ENCODE measurements at places on chromosomes 7 and 10. TPM values are rescaled to one million over a fixed set of nuclear protein-coding genes. Genes with fewer than 3 reads are reported as not detected.

The CALCR gene
- total RNA-seq, result not detected

The LRRC61 gene
- 23.5 TPM for total RNA-seq

The SPDYE11 gene
- not detected for total RNA-seq

The DPCD gene
- total RNA-seq, result 22.9 TPM

The PPP1R9A gene
- 0.08 TPM for total RNA-seq

The MRLN gene
- not detected for total RNA-seq

The MOGAT3 gene
- not detected for total RNA-seq

The WASHC2A gene
- total RNA-seq, result 27.4 TPM

The DPYSL4 gene
- total RNA-seq, result 19.9 TPM

The UTF1 gene
- not detected for total RNA-seq

The ZPBP gene
- 0.37 TPM for total RNA-seq

The SEMA3A gene
- 1.9 TPM for total RNA-seq

The CCL24 gene
- not detected for total RNA-seq

- H3K4me3 ChIP-seq, result peak overlapping the region; percentile 74
- peaks cover 56% of the 10 kb centered on the region for H3K4me1 ChIP-seq
- H3K27me3 ChIP-seq, result no peaks in the 10 kb centered on the region
- peak overlapping the region; percentile 100 for H3K27ac ChIP-seq
Measured at GRCh38 chr7:102426268-102427018, 6.9 kb upstream of the ORAI2 start.

- H3K4me3 ChIP-seq, result no peak overlapping the region
- no peak overlapping the region for H3K27ac ChIP-seq
- no peak for DNase-seq
- no peaks in the 10 kb centered on the region for H3K36me3 ChIP-seq
- H3K27me3 ChIP-seq, result peaks cover 86% of the 10 kb centered on the region
Measured at GRCh38 chr7:155809947-155810769, 2.1 kb downstream of the SHH start.

- peak; percentile 38 for DNase-seq
- peaks cover 40% of the 10 kb centered on the region for H3K36me3 ChIP-seq
- H3K4me1 ChIP-seq, result peaks cover 34% of the 10 kb centered on the region
Measured at GRCh38 chr7:87218796-87219544, 562 bp downstream of the TMEM243 start.

DNA sequence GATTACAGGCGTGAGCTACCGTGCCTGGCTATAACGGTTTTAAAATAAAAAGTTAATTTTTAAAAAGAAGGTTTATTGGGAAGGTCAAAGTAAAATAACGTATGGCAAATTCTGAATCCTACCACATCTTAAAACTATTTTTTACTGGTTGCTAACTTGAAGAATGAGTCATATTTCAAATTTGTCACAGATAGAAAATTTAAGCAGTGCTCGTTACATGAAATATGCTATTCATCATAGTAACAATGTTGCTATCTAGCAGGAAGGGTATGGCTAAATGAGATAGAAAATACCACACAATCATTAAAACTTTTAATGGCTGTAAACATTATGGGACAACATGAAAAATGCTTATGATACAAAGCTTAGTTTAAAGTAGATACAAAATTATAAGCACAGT is 500.5 kb downstream of the PHTF2 start:
- no peak for DNase-seq
- H3K4me1 ChIP-seq, result no peaks in the 10 kb centered on the region
- H3K4me3 ChIP-seq, result no peak overlapping the region
- no peak overlapping the region for H3K27ac ChIP-seq
